ENCODE measurements at places on chromosomes 16 and 17.

- DNase-seq, result no peak
Measured at GRCh38 chr16:61182391-61182790, 853.8 kb downstream of the CDH8 start.

GRCh38 chr17:80097127-80097621, 4.2 kb upstream of the GAA start:
- DNase-seq, result no peak

DNA sequence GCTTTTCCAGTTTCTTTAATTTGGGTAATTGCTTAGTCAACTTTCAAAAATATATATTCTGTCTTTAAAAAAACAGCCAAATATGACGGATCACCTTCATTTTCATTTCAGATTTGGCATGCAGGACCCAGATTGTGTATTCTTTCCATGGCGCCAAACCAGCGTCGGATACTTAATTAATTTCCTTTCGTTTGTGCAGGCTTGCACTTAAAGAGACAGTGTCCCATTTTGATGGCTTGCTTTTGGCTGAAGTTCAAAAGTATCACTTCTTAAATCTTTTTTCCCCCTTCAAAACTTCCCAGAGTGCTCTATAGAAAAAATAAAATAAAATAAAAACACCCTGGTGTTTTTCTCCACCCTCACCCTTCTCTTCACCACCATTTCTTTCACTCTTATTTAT, 394.5 kb upstream of the SOX9 start:
- no peak for DNase-seq

GRCh38 chr16:72112452-72112792, 18.8 kb downstream of the DHX38 start:
- no peak for DNase-seq

- DNase-seq, result no peak
Measured at GRCh38 chr17:14331225-14331981, 30.5 kb downstream of the HS3ST3B1 start.

DNA sequence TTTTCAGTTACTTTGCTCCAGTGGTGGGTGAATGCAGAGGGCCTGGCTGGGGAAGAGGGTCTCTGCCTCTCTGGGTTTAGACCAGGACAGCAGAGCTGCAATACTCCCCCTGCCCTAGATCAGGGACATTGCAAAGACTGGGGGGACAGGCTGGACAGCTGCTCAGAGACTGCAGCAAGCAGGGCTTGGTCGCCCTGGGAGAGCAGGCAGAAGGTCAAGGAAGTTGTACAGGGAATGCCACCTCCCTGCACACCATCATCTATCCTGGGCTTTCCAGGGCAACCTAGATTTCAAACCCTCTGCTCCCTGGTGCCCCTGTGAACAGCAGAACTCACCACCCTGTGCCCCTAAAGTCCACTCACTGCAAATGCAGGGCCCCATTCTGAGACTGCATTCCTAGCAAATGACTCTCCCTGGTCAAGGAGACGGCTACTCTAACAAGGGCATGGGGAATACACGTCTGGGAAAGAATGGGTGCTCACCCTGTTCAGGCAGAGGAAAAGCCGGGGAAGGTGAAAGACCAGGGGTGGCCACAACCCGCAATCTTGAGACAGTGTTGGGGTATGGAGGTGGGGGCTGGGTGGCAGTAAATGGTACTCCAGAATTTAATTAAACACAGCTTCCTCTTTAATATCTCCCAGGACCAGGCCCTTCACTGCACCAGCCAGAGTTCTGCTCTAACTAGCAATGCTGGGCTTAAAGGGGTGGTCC, 1.0 kb downstream of the KIFC3 start:
- no peak for DNase-seq

DNA sequence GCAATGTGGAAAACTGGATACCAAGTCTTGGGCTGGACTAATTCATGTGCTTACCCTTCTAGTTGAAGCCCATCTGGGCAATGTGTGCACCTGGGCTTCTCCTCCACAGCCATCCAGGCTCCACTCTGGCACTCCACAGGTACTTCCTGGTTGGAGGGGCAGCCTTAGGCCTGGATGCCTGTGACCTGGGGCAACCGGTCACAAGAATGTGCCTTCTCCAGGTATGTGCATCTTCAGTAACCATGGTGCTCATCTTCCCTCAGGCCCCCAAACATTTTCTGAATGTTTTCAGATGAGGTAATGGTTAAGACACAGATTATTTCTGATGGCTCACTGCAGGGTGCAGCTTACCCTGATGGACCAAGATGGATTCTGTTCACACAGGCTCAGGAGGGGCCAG, 11.1 kb downstream of the C16orf86 start:
- no peak for DNase-seq

DNA sequence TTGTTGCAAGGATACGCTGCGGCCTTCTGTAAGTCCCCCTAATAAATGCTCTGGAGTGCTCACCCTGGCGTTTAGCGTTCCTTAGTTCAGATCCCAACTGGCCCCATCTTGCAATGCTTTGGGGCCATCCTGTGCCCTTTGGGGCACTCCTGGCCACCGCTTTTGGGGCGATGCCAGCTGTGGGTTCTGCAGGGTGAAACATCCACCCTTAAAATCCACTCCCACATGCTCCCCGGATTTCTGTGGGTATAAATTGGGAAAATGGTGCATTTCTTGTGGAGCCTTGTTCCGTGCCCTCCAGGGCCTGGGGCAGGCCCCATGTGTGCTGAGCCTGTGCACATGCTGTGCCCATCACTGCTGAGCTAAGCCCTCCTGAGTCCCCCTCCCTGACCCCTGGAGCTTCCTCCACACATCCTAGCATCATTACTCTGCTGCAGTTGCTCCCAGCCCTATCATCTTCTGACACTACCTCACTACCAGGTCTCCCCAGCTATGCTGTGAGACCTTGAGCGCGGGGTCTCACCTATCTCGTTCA, 6.0 kb downstream of the MSRB1 start:
- no peak for DNase-seq

DNA sequence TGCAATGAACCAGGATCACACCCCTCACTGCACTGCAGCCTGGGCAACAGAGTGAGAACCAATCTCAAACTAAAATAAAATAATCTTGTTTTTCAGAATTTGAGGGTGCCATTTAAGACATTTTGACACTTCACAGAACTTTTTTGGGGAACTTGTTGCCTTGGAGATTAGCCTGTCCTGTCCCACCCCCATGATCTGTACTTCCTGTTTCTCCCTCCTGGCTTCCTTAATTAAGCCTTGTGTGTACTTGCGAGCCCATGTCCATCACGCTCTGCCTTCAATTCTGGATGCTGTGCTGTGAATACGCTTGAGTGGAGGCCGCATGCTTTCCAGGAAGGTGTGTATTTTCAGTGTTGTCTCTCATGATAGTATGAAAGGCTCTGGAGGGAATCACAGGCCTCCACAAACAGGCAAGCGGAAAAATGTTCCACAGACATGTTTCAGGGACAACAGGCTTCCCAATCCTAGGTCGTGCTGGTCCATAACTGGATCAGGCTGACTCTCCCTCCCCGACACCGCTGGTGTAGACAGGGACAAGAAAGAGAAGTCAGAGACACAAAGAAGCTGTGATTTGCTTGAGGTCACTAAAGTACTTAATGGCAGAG, 56.9 kb downstream of the NOS2 start:
- no peak for DNase-seq

DNA sequence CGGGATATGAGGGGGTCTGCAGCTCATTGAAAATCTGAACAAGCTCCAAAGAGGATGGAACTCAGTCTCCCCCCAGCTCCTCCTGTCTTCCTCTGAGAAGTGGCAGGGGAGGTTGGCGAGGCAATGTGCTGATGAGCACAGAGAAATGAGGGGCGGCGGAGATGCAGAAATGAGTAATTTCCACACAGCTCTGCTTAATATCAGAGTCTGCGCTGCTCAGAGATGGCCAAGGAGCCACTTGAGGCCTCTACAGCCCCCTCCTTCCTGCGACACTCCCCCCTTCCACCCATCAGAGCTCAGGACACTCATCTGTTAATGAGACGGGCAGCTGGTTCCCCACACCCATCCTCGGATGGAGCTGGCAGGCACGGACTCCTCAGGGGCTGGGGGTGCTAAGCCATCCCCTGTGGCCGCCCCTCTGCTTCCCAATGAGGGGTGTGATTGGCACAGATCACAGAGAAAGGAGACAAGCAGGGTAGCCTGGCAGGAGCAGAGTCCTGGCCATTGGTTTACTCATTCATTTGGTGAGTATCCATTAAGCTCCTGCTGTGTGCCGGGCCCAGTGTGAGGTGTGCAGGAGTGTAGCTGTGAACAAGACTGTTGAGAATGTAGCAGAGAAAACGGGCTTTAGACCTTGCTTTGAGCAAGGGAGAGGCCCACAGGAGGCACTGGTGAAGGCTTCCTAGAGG, 12.7 kb upstream of the CRHR1 start:
- DNase-seq, result no peak

DNA sequence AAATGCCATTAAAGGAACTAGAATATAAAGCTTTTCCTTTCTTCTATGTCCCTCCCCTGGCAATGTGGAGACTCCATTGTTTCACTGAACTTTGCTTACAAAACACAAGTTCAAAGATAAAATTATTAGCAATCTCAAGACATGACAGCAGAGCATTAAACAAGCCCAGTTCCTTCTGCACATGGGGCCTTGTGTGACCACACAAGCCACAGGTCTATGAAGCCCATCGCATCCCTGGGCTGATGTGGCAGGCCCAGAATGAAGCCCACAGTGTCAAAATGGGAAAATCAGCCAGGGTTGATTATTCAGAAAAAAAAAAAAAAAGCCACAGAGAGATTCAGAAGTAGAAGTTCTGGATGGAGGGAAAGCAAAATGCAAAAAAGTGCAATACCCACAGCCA, 12.9 kb upstream of the SLC39A11 start:
- DNase-seq, result no peak

GRCh38 chr17:63699638-63700527, at the start of gene LIMD2:
Gene LIMD2 (minus strand): TSS chr17:63700125. CDS start chr17:63699298, 827 bp downstream.
- DNase-seq, result peak; percentile 85

GRCh38 chr17:20077978-20078685, 69.0 kb downstream of the SPECC1 start:
- DNase-seq, result no peak

DNA sequence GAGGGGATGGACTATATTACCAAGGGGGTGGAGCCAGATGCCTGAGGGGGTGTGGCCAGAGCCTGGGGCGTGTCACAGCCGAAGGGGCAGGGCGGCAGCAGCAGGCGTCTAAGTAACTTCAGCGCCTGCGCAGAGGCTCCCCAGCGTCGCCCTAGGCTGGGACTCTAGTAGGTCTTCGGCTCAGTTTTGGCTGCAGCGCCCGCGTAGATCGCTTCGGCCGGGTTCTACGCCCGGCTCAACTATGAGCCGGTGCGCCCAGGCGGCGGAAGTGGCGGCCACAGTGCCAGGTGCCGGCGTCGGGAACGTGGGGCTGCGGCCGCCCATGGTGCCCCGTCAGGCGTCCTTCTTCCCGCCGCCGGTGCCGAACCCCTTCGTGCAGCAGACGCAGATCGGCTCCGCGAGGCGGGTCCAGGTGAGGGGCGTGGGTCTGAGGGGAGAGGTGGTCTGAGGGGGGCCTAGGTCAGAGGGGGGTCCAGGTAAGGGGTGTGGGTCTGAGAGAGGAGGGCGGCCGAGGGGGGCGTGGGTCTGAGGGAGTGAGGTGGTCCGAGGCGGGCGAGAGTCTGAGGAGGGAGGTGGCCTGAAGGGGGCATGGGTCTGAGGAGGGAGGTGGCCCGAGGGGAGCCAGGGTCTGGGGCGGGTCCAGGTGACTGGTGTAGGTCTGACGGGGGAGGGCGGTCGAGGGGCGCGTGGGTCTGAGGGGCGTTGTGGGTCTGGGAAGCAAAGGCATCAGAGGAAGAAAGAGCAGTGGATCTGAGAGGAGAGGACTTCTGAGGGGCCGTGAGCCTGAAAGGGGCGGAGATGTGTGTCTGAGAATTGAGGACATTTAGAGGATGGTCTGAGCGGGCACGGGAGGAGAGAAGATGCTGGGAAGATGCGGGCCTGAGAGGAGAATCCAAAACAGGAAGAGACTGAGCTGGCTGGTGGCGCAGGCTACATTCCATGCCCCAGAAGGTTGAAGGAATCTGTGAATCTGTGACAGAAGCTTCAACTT, at the start of gene LPCAT2:
Gene LPCAT2, plus strand, starts transcription at position 132 of the 991 bp plus-strand sequence. Its CDS starts 110 bp downstream, at position 242.
- DNase-seq, result peak; percentile 53

DNA sequence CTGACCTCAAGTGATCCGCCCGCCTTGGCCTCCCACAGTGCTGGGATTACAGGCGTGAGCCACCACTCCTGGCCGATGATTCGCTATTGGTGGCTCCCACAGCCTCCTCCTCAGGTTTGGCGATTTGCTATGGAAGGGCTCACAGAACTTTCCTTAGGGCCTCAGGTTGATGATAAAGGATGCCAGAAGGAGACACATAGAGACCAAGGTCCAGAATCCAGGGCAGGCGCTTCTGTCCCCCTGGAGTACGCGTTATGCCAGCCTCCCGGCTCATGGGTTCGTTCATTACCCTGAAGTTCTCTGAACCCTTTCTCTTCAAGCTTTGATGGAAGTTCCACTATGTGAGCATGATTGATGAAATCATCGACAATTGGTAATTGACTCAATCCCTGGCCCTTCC, 19.9 kb downstream of the LGALS3BP start:
- no peak for DNase-seq

DNA sequence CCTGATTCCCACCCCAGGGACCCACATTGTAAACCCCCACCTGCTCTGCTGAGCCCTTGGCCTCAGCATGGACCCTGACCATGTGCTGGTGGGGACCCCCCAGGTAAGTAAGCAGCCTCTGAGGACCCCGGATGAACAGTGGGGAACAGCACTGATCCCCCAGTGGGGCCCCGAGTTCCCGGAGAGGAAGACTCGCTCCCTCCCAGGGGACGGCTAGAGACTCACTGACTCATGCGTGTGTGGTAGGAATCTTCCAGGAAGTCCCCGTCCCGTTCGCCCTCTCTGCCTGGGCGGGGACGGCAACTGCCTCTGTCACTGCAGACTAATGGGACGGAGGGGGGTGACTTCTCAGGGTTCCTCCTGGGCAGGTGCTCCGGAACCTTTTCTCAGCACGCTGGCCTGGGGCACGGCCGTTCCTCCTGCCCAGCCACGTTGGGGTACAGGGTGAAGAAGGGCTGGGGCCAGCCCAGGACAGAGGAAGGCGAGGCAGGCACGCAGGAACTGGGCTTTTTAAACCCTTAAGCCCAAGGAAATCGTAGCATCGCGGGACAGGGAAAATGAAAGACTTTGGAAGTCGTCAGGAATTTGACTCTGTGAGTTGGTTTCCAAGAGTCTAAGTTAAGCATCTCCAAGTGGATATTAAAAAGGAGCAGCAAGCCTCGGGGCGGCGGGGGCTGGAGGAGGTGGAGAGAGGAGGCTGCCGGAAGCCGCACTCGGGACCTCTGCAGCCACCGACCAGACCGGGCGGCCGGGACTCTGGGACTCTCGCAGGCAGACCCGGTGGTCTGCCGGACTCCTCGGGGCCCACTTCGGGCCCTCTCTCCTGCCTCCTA, 178.7 kb downstream of the SEC14L1 start:
- no peak for DNase-seq

DNA sequence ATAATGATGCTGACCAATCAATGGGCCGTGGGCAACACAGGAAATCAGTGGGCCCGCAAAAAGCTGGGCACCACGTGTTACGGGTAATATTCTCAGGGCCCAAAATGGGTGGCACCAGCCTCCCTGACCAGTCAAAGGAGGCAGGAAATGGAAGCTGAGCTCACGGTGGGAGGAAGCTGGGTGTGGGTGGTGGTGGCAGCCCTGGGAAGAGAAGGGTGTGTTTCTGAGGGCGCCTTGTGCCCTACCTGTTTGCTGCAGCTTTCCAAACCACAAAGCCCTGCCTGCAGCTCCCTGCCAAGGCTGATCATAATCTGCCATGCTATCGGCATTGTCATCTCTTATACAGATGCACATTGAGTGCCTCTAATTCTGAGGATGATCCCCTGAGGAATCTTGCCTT, 457.9 kb downstream of the SLC39A11 start:
- DNase-seq, result no peak

Data from NCI-H510A treated with DMSO at 0.1 percent for 48 hours (cell line).